ENCODE measurements at places on chromosomes 3 and 15. TPM values are rescaled to one million over a fixed set of nuclear protein-coding genes. Genes with fewer than 3 reads are reported as not detected.

DNA sequence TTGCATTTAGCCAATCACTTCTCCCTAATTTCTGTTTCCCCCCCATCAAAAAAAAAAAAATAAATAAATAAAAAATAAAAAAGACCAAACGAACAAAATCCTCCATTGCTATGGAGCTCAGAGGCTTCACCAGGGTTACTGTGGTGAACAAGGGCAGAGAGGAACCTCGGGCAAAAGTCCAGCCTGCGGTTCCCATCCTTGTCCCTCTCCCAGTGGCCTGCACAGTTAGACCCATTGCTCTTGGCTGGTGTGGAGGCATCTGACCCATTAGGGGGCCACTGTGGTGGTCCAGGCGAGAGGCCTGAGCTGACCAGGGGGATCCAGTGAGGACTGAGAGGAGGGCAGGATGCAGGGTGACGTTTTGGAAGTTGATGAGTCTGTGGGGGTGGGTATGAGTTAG lies 18.8 kb downstream of the CORO2B start:
- DNase-seq: no peak

FGF12 gene
- total RNA-seq: 0.99 TPM

- no peak for DNase-seq
Measured at GRCh38 chr3:125351814-125352456, 23.2 kb downstream of the ZNF148 start.

- peak; percentile 18 for DNase-seq
Measured at GRCh38 chr15:79071901-79072300, 18.7 kb downstream of the RASGRF1 start.

GRCh38 chr3:141405591-141405990 lies 37.3 kb downstream of the ZBTB38 start:
- no peak for DNase-seq

C3orf49 gene
- total RNA-seq: not detected

- no peak for DNase-seq
Measured at GRCh38 chr3:166461626-166462025, 624.4 kb upstream of the BCHE start.

DNA sequence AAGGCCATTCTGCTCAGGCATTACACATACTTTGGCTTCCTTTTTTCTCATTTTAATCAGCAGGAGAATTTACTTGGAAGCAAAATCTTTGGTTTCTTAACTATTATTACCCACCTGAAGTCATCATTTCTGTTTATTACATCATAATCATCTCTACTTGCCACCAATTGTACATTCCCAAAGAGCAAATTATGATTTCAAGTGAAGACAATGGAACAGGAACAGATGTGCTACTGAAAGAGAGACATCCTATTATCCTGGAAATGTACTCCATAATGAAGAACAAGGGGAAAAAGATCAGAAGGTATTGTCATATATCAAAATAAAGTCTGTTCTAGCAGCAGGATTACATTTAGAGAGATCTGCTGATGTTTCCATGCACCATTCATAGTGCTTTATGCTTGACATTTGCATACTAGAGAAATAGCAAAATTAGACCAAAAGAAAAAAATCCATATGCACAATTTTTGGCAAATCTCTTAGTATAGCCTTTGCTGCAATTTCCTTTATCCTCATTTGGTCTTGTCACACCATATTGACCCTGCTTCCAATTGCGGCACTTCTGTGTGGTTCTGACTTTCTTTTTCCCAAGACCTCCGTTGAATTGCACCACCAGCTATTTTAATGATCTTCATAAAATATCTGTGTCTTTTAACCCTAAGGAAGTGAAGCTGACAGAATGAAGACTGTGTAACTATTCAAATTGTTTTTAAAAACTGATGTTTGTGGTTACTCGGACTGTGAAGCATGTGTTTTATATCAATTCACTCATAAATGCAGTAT lies 683.8 kb downstream of the ZNF385D start:
- DNase-seq: no peak

DNA sequence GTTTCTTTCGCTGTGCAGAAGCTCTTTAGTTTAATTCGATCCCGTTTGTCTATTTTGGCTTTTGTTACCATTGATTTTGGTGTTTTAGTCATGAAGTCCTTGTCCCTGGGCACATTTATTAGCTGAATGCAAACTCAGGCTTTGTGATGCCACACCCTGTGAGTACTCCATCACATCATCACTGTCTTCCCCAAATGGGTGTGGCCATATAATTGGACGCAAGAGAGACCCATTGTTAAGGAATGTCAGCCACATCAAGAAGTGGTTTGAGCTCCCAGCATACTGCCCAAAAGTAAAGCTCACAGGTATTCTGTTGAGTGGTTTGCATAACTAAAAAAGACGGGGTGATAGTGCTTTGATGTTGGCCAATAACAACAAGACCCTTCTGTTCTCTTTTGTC lies 245.7 kb downstream of the SV2B start:
- no peak for DNase-seq

ZNF662 gene
- 4.0 TPM for total RNA-seq

- DNase-seq: no peak
Measured at GRCh38 chr3:111917300-111917699, 58.2 kb downstream of the PHLDB2 start.

DNA sequence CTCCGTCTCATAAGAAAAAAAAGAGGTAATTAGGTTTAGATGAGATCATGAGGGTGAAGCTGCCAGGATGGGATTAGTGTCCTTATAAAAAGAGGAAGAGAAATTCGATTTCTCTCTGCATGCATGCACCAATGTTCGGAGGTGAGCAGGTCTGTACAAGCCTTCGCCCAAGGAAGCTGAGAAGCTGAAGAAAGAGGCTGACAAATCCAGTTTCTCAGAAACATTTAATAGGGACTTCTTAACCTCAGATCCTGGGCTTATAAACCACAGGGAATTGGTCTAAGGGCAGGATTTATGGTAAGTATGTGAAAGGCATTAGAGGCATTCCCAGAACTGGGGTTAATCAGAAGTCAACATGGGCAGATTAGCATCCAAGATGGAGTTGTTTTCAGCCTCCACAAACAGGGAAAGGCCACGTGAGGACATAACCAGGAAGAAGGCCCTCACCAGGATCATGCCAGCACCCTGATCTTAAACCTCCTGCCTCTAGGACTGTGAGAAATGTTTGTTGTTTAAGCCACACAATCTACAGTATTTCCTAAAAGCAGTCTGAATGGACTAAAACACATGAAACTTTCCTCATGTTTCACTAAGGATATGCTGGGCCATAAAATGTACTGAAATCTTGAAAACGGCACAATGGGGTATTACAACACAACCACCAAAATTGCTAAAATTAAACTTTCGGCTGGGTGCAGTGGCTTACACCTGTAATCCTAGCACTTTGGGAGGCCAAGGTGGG lies 11.3 kb downstream of the SHISA5 start:
- no peak for DNase-seq

- no peak for DNase-seq
Measured at GRCh38 chr15:33975022-33975565, 6.8 kb downstream of the CHRM5 start.

DNA sequence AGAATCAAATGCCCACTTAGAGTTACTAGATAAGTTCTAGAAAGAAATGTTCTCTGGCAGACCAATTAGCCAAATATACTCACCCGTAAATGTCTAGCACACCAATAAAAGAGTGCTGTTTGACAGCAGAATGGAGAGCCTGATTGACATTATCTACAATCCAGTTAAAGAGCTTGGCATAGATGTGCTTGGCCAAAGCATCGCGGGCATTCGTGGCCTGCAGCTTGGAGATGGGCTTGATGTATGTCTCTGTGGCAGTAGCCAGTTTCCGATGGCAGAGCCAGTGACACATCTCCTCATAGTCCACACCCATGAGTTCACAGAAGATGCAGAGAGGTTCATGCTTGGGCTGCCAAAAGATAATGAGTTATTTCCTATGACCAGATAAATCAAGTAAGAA lies 101.5 kb upstream of the MYO5C start:
- DNase-seq: no peak

DNA sequence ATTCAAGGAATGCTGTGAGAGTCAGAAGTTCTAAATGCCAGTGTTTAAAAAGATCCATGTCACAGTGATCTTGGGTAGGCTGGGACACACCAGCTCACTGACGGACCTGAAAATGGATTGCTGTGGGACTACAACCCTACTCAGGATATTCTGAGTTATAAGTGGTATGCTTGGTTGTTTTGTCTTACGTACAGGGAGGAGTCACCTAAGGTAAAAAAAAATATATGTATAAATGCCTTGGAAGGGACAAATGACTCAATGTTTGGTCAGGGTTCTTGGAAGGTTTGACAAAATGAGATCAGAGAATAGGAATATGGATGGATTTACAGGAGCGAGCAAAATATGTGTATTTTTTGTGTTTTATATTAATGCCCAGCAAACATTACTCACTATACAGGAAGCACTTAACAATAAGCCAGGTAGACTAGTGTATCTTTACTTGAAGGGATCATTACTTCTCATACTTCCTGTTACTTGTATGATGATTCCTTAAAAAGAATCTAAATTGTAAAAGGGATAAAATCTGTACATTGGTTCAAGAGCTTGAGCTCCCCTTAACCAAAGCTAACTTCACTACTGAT lies 767.3 kb downstream of the GBE1 start:
- DNase-seq: no peak

THRB gene
- 6.7 TPM for total RNA-seq

- DNase-seq: no peak
Measured at GRCh38 chr3:99418209-99418635, 220.2 kb upstream of the COL8A1 start.

GRCh38 chr15:92166751-92167405 lies 226.8 kb upstream of the ST8SIA2 start:
- no peak for DNase-seq

- DNase-seq: no peak
Measured at GRCh38 chr3:134092208-134092701, 62.5 kb upstream of the SLCO2A1 start.

GRCh38 chr3:89787979-89788378 lies 680.6 kb downstream of the EPHA3 start:
- no peak for DNase-seq

DNA sequence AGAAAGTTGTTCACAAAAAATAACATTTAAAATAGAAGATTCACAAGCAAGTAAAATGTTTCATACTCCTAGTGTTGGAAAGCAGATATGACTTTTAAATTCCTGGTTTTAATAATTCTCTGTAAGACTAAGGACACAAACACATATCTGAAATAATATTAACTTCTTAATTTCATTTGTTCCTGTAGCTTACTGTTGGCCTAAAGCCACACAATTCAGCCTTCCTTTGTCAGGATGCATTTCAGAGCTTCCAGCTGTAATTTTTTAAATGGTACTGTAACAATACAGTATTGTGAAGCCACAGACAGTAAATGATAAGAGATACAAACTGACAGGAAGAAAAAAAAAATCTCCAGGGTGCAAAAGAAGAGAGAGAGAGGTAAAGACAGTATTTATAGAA lies 84.2 kb downstream of the TMCC1 start:
- no peak for DNase-seq

- DNase-seq: no peak
Measured at GRCh38 chr15:71883447-71883846, 73.1 kb downstream of the NR2E3 start.

ROPN1 gene
- total RNA-seq: not detected

ABCC5 gene
- total RNA-seq: 17.1 TPM

GRCh38 chr3:54120657-54121413 lies 1.5 kb upstream of the CACNA2D3 start:
- DNase-seq: no peak

MB21D2 gene
- 1.8 TPM for total RNA-seq

PXYLP1 gene
- 10.5 TPM for total RNA-seq

- no peak for DNase-seq
Measured at GRCh38 chr3:98326945-98327344, 26.7 kb upstream of the OR5K4 start.

GRCh38 chr3:138188013-138188730 lies 1.1 kb downstream of the ARMC8 start:
- no peak for DNase-seq

- no peak for DNase-seq
Measured at GRCh38 chr3:107845380-107846278, 245.2 kb downstream of the CD47 start.

CILP gene
- 4.4 TPM for total RNA-seq

GRCh38 chr3:65596571-65597225 lies 442.0 kb downstream of the MAGI1 start:
- no peak for DNase-seq

DNA sequence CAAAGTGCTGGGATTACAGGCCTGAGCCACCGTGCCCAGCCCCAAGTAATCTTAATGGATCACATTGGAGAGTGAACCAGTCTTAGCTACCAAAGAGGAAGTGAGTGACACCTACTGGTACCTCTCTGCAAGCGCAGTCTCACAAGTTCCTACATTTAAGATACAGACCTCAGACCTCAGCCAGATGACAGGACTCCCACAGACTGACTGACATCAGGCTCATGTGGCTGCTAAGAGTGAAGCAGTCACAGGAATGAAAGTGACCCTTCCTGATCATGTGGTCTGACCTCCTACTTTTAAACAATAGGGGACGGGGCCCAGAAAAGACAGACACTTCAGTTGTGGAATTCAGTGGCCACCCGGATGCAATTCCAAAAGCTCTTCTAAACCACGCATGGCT lies 36.3 kb upstream of the GNB5 start:
- peak; percentile 93 for DNase-seq

- DNase-seq: no peak
Measured at GRCh38 chr3:25678581-25678980, 13.9 kb upstream of the TOP2B start.

- DNase-seq: no peak
Measured at GRCh38 chr3:49780080-49780974, 6.0 kb downstream of the IP6K1 start.

RTP3 gene
- total RNA-seq: not detected

DNA sequence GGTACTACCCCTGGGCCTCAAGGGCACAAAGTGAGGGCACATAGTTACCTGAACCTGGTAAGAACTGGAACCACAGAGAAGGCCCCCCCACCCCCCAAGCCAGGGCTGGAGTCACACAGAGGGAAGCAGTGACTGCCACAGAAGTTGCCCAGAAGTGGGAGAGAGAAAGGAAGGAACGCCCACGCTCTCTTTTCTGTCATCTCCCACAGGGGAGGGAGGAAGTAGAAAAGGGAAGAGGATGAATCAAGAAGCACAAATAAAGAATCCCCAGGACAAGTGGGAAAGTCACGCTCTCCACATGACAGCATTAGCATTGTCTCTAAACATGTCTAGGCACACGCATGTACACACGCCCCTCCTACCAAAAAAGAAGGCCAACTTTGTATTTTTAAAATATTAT lies 114.7 kb upstream of the FRMD4B start:
- no peak for DNase-seq

ACKR2 gene
- total RNA-seq: 3.4 TPM

- DNase-seq: no peak
Measured at GRCh38 chr3:125359700-125360099, 15.4 kb downstream of the ZNF148 start.

GOLGA6B gene
- not detected for total RNA-seq
